ENCODE measurements at places on chromosomes 2 and 18. TPM values are rescaled to one million over a fixed set of nuclear protein-coding genes. Genes with fewer than 3 reads are reported as not detected.

DNA sequence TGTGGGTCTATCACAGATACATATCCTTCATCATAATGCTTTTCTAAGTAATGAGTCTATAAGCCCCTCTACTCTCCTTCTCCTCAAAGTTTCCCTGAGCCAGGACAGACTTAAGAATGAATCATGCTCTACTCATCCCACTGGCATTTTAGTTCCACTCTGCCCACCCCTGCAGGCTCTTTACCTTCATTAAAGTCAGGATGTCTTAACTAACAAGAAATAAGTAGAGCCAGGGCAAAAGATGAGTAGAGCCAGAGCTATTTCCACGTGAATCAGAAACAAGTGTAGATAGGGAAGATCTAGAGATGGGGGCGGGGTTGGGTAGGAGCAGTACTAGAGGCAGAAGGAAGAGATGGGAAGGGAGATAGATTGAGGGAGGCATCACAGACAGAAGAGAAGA, 790.5 kb downstream of the RNF144A start:
- no peak overlapping the region for H3K4me3 ChIP-seq
- no peak for DNase-seq
- no peaks in the 10 kb centered on the region for H3K27me3 ChIP-seq
- H3K27ac ChIP-seq: no peak overlapping the region
- no peaks in the 10 kb centered on the region for H3K36me3 ChIP-seq
- H3K4me1 ChIP-seq: no peaks in the 10 kb centered on the region

GRCh38 chr2:71353248-71353647, 21.7 kb downstream of the ZNF638 start:
- H3K36me3 ChIP-seq: peaks cover 57% of the 10 kb centered on the region
- no peak overlapping the region for H3K27ac ChIP-seq
- H3K4me1 ChIP-seq: peaks cover 7% of the 10 kb centered on the region
- no peak overlapping the region for H3K4me3 ChIP-seq
- H3K27me3 ChIP-seq: no peaks in the 10 kb centered on the region

DNA sequence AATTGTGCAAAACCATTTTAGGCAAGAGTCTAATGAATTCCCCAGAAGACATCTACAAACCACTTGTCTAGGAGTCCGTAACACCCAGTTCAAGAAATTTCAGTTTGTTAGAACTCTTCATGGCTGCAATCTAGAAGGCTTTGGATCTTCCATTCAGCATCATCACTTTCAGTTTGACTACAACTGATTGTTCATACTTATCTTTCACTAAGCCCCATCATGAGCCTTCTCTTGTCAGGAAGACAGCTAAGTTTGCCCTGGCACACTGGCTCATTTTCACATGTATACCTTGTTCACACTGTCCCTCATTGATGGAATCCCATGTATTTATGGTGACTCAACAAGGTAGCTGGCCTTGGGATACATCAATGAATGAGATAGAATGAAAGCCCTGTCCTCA, 898.4 kb upstream of the CELF4 start:
- no peak for DNase-seq
- no peaks in the 10 kb centered on the region for H3K36me3 ChIP-seq
- no peaks in the 10 kb centered on the region for H3K4me1 ChIP-seq
- H3K4me3 ChIP-seq: no peak overlapping the region

- DNase-seq: no peak
- H3K36me3 ChIP-seq: no peaks in the 10 kb centered on the region
- no peaks in the 10 kb centered on the region for H3K4me1 ChIP-seq
- H3K27ac ChIP-seq: no peak overlapping the region
- H3K27me3 ChIP-seq: no peaks in the 10 kb centered on the region
These were observed 137.9 kb upstream of the RAB12 start for GRCh38 chr18:8471372-8471771.

GRCh38 chr2:137900421-137901141, 63.7 kb upstream of the HNMT start:
- H3K36me3 ChIP-seq: no peaks in the 10 kb centered on the region
- no peak overlapping the region for H3K27ac ChIP-seq
- H3K4me1 ChIP-seq: no peaks in the 10 kb centered on the region
- H3K4me3 ChIP-seq: no peak overlapping the region
- no peaks in the 10 kb centered on the region for H3K27me3 ChIP-seq

DNA sequence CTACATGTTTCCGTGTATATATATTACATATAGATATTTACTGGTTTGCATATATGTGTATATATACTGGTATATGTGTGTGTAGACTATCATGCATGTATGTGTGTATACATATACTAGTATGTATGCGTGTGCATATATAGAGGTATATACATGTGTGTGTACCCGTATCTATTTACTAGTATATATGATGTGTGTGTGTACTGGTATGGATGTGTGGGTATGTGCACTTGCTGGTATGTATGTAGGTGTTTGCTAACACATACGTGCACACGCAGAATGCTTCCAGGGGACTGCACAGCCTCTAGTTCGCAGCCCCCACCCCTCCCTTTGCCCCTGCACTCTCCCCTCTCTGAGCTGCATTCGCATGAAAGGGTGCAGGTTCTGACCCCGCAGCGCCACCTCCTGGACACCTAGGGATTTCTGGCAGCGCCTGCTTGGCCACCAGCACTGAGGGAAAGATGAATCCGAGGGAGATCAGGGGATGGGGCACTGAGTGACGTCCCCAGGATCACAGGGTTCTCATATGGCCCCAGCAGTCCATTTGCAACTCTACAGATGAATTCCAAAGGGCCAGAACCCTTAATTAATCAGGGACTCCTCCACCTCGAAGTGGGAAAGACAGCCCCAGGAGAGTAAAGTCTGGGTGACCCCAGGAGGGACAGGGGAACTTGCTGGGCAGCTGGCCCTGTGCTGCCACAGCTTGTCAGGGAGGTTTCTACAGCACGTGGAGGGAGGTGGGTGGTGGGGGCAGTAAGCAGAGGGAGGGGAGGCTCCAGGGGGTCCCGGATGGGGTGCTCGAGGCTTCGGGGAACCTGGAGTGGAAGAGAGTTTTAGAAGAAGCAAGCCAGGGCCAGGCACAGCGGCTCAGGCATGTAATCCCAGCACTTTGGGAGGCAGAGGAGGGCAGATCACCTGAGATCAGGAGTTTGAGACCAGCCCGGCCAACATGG, 66.8 kb upstream of the ASAP2 start:
- H3K27ac ChIP-seq: no peak overlapping the region
- H3K4me3 ChIP-seq: no peak overlapping the region
- no peaks in the 10 kb centered on the region for H3K36me3 ChIP-seq
- H3K4me1 ChIP-seq: peaks cover 20% of the 10 kb centered on the region
- H3K27me3 ChIP-seq: no peaks in the 10 kb centered on the region

DNA sequence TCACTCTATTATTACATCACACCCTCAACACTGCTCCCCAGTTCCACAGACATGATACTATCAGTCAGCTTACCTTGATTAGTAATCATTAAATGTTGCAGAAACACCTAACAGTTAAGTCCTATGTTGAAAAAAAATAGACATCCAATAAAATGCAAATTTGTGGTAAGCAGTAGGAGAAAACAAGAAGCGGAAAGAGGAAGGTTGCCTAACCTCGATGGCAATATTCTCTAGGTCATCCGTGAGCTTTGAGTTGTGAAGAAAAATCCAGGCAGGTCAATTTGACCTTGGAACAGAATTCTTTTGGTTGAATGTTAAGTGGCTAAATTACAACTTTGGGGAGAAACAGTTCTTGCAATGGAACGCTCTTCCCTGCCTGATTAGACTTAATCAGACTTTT, 264.4 kb downstream of the AFF3 start:
- no peak for DNase-seq
- no peaks in the 10 kb centered on the region for H3K27me3 ChIP-seq
- no peak overlapping the region for H3K27ac ChIP-seq
- no peaks in the 10 kb centered on the region for H3K36me3 ChIP-seq

- no peak overlapping the region for H3K4me3 ChIP-seq
- H3K36me3 ChIP-seq: no peaks in the 10 kb centered on the region
- H3K4me1 ChIP-seq: no peaks in the 10 kb centered on the region
- H3K27ac ChIP-seq: no peak overlapping the region
These were observed 187.7 kb downstream of the MYO3B start for GRCh38 chr2:170365686-170366085.

GRCh38 chr2:48161628-48162027, 255.3 kb upstream of the FBXO11 start:
- no peaks in the 10 kb centered on the region for H3K36me3 ChIP-seq
- no peaks in the 10 kb centered on the region for H3K27me3 ChIP-seq
- no peak for DNase-seq
- H3K4me1 ChIP-seq: no peaks in the 10 kb centered on the region

DNA sequence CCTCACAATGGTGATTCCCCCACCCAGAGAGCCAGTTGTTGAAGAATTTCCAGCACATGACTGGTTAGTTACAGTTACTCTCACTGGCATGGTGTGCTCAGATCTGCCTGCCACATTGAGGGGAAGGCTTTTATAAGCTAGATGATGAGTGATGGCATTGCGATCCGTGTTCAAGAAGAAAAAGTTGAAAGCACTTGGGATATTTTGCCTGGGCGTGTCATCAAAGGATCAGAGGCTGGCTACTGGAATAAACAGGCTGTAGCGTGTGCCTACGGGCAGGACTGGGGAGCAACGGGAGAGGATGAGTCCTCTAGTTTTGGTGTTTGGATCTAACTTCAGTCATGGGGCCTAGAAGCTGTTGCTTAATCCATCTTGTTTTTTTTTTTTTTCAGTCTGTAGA, 175.0 kb downstream of the SETBP1 start:
- no peaks in the 10 kb centered on the region for H3K27me3 ChIP-seq
- H3K4me3 ChIP-seq: no peak overlapping the region
- no peaks in the 10 kb centered on the region for H3K36me3 ChIP-seq

NMUR1 gene
- 0.80 TPM for total RNA-seq

ATP5F1A gene
- 295 TPM for total RNA-seq

TUBA3D gene
- 0.88 TPM for total RNA-seq

GRCh38 chr2:142873831-142874287, 3.6 kb upstream of the KYNU start:
- H3K4me1 ChIP-seq: no peaks in the 10 kb centered on the region
- H3K27me3 ChIP-seq: no peaks in the 10 kb centered on the region
- no peak for DNase-seq
